ENCODE measurements at places on chromosomes 1 and 21. TPM values are rescaled to one million over a fixed set of nuclear protein-coding genes. Genes with fewer than 3 reads are reported as not detected.

Gene KIAA1614
- 0.07 TPM for total RNA-seq

Gene OPTC
- not detected for total RNA-seq

Gene UBE2U
- not detected for total RNA-seq

Gene MIXL1
- not detected for total RNA-seq

Gene GNAT2
- not detected for total RNA-seq

Gene WDTC1
- 24.4 TPM for total RNA-seq

Gene CD5L
- total RNA-seq = not detected

All from T-helper 2 cell treated with Interferon-gamma antibody and Interleukin-4, amounts not matched to agents 100 ng/mL and 5 ng/mL, for 36 hours (primary cell).